ENCODE measurements at places on chromosomes 7 and 10. TPM values are rescaled to one million over a fixed set of nuclear protein-coding genes. Genes with fewer than 3 reads are reported as not detected.
A peak's percentile ranks its signal among the peaks of the same experiment; 100 is the strongest.

DNA sequence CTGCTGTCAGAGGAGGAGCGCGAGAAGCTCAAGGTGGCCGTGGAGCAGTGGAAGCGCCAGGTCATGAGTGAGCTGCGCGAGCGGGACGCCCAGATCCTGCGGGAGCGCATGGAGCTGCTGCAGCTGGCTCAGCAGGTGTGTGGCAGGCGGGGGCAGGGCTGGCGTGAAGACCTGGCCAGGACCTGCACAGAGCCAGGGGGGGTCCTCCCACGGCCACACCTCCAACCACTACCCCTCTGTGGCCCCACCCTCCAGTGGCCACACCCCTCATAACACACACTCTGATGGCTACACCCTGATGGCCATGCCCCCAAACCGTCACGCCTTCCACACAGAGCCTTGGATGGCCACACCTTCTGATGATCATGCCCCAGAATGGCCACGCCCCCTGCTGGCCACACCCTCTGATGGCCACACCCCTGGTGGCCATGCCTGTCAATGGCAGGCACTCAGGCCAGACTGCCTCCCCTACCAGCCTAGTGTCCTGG lies 23.4 kb upstream of the DPYSL4 start:
- peak; percentile 47 for DNase-seq

The UNCX gene
- total RNA-seq = not detected

DNA sequence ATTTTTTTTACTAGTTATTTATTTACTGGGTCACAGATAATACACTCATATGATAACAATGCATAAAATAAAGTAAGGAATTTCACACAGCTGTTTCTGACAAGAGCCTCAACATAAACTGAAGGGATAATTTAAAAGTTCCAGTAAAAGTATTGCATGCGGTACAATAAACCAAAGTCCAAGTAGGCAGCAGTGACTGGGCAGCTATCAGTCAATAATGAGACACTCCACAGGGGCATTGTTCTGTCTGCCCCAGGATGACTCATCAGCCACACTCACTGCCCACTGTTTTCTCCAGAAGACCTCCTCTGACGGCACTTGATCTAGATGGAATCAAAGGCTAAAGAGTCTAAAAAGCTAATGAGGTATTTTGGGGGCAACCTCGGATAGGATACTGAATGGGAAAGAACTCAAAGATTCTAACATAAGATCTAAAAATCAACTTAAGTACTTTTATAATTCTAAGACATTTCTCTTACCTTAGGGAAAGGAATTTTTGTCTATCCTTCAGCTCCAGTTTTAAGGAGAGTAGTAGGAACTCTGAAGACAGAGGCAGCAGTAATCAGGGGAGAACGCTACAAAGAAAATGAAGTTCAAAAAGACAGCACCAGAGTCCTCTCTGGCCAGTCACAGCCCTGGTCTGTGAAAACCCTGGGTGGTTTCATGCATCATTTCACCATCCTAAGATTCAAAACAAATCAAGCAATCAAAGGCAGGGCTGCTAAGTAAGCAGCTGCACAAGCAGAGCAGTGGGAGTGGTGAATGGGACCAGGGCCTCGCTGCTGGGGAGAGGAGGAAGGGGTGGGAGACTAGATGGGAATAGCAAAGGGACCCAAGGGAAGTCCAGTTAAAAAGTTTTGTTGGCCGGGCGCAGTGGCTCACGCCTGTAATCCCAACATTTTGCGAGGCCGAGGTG lies 175.1 kb downstream of the AVL9 start:
- DNase-seq = peak; percentile 89

DNA sequence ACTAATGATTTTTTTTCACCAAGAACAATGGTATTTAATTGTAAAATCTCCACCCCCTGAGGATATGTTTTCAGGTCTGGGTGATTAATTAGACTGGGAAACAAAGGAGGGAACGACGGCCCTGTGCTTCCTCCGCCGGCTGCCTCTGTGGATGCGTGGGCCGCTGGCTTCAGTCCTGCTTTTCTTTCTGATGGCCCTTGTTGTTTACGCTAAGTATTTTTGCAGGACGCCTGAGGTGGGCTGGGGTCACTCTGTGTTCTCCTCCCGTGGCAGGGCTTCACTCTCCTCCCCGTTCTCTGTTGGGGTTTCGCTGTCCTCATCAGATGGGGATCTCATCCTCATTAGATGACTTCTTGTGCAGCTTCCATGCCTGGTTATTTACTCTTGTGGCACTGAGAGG lies 5.2 kb upstream of the ACBD5 start:
- DNase-seq = no peak

The ANXA8 gene
- total RNA-seq = 54.3 TPM

DNA sequence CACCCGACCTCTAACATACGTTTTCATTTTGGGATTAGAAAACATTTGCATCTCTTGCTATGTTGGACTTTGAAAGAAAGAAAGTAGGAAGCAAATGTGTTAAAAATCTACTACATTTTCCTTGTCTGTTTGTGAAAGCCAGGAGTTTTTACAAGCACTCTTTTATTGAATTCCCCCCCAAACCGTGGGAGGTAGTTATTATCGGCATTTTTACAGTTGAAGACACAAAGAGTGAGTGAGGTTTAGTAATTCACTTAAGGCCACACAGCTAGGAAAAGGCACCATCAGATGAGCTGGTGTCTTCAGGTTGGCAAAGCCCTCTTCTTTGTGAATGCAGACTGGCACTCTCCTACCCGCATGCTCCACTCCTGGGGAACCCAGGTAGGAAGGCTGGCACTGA lies 23.5 kb upstream of the SFMBT2 start:
- no peak for DNase-seq

DNA sequence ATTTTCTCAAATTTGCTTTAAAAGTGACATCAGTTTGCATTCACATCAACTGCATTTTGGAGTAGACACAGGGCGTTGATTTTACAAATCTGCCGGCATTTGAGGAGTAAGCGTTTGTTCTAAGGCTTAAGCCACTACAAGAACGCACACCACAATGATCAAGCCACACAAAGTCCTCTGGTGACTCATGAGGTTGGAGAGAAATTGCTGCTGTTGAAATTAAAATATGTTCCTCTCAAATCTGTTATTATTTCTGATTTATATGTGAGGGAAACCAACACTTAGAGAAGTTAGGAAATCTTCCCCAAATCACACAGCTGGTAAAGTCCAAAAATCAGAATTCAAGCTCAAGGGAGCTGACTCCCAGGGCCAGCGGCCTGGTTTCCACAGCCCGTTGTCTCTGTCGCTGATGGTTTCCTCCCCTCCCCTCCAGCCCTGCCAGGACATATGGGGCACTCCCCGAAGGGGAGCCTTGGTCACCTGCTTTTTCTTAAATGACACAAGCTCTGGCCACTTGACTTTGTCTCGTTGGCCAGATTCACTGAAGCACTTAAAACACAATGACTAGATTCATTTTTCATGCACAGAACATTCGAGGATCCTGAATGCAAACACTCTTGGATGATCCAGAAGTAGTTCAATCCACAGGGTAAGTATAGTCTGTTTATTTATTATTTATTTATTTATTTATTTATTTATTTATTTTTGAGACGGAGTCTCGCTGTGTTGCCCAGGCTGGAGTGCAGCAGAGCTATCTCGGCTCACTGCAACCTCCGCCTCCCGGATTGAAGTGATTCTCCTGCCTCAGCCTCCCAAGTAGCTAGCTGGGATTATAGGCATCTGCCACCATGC lies 29.2 kb upstream of the KLF6 start:
- DNase-seq = no peak

DNA sequence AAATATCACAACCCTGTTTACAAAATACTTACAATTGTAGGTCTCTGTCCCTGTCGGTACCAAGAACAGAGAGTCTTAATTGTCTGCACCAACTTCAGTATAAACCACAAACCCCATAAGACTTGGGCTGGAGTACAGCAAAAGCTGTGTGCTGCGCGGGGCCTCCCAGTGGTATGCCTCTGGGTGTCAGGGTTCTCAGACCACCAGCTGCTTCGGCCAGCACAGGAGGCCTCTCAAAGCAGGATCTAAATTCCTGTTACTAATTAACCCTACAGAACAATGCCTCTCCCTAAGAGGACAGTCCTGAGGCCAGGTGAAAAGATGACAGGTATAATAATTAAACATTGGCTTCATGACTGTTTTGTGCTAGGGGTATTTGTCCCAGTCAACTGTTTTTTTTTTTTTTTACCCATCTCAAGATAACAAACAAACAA lies 957 bp upstream of the SVIL start:
- DNase-seq = no peak

DNA sequence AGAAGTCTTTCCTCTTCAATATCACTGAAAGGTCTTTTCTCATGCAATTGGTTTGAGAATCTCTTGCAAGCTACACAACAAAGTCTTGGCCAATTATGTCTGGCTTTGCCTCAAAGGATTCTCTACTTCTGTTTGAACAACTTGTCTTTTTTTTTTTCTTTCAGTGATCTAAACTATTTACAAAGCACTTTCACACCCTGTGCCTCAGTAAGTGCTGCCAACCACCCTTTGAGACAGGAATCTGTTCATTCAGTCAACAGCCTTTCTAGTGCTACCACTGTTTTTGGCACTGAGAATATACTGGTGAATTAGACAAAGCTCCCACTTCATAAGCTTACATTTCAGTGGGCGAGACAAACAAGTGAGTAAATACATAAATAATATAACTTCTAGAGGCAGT lies 26.9 kb upstream of the SDK1 start:
- DNase-seq = no peak

GRCh38 chr7:125424721-125425120 lies 495.1 kb upstream of the POT1 start:
- no peak for DNase-seq

DNA sequence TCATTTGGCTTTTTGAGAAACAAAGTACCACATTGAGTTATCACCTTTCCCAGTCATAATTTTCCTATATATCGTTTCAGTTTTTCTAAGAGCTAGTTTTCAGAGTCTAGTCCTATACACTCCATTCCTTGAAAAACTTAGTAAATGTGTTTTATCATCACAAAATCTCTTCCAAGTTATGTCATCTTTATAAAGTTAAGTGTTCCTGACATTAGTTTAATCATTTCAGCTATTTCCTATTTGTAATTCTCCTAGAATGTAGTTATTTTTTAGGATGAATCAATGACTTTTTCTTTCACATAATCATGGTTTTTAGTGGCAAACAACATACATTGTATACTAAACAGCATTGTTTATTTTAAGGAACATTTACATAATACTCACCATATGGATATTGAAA lies 191.7 kb upstream of the BET1 start:
- DNase-seq = no peak

DNA sequence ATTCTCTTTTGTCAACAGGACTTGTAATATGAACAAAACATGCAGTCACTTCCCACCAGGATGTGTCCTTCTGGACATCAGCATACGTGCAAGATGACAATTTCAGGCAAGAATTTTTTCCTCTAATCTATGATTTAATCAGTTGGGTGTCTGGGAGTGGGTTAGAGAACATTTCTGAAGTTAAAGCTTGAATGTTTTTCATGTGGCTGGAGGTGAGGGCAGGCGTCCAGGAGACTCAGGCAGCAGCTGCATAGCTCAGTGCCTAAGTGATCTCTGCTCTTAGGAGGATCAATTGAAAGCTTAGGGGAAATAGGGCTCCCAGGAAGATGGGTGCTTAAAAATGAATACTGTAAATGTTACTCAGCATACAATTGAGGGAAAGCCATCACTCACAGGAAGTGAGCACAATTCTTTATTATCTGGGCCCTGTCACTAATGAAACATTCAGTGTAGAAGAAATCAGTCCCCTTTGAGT lies 457.6 kb upstream of the KLF6 start:
- DNase-seq = peak; percentile 69

DNA sequence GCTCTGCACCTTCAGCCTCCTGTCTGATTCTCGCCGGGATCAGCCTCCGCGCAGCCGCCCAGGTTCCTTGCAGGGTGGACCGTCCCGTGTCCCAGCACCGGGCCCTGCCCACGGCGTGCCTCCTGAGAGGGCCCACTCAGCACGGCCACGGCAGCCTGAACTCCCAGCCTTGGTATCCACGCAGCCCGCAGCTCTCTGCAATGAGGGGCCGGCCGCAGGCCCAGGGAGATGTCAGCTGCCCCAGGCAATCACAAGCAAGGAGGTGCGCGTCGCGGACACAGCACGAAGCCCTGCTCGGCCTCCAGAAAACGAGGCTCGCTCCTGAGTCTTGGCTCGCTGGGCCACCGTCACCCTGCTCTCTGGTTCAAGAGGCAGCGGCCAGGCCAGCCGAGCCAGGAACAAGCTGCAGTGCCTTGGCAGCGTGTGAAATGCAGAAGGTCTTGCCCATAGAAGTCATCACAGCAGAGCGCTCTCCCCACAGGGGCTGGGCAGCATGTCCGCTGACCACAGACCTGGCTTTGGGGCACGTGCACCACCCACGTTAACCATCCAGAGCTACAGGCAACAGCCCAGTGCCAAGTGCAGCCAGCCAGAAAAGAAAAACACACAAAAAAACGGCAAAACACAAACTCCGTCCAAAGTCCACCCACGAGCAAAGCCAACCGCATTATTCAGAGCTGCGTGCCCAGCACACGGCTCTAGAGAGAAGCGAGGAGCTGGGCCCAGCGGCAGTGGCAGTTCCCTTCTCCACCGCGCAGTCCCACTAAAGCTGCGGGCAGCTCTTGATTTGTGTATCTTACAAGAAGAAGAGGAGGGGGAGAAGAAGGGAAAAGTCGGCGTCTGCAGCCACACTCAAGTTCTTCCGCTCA lies 13.9 kb downstream of the GPER1 start:
- no peak for DNase-seq

GRCh38 chr10:65861249-65861648 lies 1064.6 kb upstream of the LRRTM3 start:
- peak; percentile 67 for DNase-seq

DNA sequence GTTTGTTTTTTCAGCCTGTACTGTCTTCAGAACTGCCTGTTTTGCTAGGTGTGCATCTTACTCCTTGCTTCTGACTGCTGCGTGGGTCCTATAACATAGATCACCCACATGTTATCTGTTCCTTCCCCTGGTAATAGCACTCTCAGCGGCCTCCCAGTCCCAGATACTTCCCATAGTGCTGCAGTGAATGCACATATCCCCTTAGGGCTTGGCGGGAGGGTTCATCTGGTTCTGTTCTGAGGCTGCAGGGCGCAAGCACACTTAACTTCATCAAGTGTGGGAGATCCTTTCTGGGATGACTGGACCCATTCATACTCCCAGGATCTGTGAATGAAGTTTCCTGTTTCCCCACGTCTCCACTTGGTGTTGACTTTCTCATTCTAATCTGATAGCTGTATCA lies 90.7 kb downstream of the CELF2 start:
- DNase-seq = no peak

The IFIT1B gene
- not detected for total RNA-seq
